Stimulated activated CD4-positive, alpha-beta T cell treated with anti-CD3 and anti-CD28 coated beads, Interleukin-1b, Interleukin-23, amount 100 ng/mL, for 1 hour (primary cell): ENCODE measurements at places on chromosomes 12 and 14.

DNA sequence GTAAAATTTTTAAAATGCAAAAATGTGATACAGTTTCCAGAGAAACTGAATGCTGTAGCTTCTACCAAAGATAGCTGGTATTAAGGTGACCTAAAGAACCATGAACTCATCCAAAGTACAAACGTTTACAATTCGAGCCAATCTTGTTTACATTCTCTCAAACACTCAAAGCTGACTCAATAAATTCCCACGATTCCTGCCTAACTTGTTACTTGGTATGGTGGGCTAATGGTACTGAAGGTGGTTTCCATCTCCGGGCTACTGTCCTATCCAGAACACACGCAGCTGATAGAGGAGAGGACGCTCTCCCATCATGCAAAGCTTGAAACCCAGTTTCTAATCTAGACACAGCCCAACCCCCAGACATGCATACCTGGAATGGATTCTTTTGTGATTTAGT lies 31.5 kb downstream of the RAD9B start:
- no peak for DNase-seq

- DNase-seq = no peak
Measured at GRCh38 chr12:50753232-50753769, 10.6 kb upstream of the ATF1 start.

DNA sequence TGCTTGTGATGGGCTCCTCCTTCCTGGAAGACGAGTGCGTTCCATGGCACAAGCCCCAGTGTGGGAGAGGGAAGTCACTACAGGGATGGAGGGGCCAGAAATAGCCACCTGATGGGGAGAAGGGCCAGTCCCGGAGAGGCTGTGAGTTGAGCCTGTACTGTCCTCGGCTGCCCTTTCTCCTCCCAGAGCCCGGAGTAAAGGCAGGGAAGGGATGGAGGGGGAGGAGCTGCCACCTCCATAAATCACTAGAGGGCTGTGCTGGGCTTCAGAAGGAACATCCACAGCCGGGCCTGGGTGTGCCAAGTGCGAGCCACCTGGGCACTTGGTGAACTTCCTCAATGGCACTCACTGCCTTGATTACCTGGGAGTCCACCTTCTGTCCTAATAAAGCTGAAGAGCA lies 110.1 kb downstream of the RBM19 start:
- DNase-seq = no peak

GRCh38 chr14:99947695-99948094 lies 117.5 kb upstream of the EVL start:
- DNase-seq = no peak

DNA sequence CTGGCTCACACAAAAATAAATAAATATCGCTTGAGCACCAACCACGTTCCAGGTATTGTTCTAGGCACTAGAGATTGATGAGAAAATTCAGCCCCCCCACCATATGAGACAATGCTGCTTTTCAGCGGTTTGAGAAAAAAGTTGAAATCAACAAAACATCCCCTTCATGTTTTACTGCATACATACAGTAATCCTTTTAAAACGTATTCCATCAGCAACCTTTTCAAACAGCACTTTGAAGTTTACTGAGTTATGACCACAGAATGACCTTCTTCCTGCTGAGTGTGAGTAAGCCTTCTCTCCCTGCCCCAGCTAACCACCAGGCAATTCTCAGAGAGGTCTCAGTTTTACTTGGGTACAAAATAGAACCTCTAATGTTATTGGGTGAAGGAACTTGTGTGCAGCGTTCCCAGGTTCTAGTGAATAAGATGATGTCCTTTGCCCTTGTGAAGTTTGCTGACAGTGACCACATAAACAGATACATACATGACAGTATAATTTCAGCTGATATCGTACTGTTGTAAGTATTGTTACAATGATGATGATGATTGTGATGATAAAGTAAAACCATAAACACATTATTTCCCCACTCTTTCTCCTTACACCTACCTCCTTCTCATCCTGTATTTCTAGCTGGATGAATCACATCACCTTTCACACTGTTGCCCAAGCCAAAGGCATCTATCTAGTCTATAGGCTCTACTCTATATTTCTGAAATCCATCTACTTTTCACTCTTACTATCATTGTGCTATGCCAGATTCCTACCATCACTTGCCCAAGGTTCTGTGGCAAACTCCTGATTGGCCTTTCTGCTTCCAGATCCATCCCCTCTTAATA lies 124.4 kb upstream of the KRR1 start:
- no peak for DNase-seq

- no peak for DNase-seq
Measured at GRCh38 chr12:97790281-97790680, 327.7 kb downstream of the RMST start.

GRCh38 chr14:52551205-52551604 lies 1.1 kb downstream of the TXNDC16 start:
- no peak for DNase-seq

GRCh38 chr14:20631880-20632389 lies 9.6 kb downstream of the OR6S1 start:
- DNase-seq = no peak

- no peak for DNase-seq
Measured at GRCh38 chr12:79916826-79917225, 18.1 kb downstream of the PPP1R12A start.

GRCh38 chr14:91119556-91120311 lies 5.9 kb downstream of the DGLUCY start:
- no peak for DNase-seq

DNA sequence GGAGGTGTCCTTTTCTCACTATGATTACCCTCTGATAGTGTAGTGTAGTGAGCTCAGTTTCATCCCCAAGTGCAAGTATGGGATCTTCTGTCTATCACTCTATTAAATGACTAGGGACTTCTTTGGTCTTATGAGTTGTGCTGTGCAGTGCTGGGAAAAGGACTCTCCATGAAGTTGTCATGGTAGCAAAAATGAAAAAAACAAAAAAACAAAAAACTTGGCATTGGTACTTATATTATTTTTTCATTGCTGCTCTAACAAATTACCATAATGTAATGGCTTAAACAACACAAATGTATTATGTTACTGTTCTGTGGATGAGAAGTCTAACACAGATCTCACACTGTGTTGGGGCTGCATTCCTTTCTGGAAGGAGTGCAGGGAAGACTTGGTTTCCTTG lies 393.1 kb upstream of the NOVA1 start:
- no peak for DNase-seq

- DNase-seq = no peak
Measured at GRCh38 chr12:57604454-57604991, at the start of gene DTX3. Gene DTX3, plus strand, starts transcription at chr12:57604824. Its CDS starts 1,694 bp downstream, at chr12:57606518.

GRCh38 chr14:60757567-60758002 lies 23.0 kb downstream of the MNAT1 start:
- no peak for DNase-seq

GRCh38 chr14:65241125-65241752 lies 138.9 kb upstream of the MAX start:
- no peak for DNase-seq

DNA sequence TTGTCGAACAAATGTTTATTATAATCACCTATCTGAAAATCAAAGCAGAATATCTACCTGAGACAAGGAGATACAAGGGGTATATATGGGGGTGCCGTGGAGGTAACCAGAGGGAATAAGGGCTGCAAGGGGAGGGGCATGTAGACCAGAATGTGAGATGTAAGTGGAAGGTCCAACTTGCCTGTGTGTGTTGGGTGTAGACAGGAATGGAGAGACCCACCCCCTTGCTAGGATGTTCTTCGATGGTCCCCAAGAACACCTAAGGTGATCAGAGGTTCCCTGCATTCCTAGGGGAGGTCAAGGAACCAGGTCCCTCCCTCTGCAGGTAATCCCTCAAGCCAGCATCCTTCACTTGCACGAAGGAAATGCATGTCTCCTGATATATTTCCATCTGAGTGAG lies 167.9 kb downstream of the DICER1 start:
- DNase-seq = no peak

DNA sequence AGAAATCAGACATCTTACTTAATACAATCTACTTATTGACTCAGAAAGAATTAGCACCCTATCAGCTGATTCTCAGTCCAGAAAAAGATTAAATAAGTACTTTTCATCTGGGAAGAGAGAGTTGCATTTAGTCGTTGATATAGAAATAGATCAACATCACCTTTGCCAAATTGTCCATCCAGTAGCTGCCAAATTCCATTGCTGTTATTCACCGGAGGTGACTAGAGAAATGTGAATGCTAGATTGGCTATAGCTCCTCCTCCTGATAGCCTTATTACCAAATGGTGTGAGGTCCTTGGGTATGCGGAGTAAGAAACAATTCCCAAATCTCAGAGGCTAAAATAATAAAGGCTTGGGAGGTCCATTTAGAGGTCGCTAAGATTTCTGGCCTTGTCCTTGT lies 723.3 kb upstream of the FLRT2 start:
- DNase-seq = no peak

- no peak for DNase-seq
Measured at GRCh38 chr12:79407671-79408622, 282.8 kb downstream of the PAWR start.

DNA sequence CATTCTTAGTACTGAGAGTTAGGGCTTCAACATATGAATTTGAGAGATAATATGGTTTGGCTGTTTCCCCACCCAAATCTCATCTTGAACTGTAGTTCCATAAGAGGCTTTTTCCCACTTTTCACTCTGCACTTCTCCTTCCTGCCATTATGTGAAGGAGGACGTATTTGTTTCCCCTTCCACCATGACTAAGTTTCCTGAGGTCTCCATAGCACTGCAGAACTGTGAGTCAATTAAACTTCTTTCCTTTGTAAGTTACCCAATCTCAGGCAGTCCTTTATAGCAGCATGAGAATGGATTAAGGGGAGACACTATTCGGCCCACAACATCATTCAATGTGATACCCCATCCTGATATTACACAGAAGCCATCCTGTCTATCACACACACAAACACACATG lies 36.8 kb upstream of the ALG10B start:
- DNase-seq = no peak

GRCh38 chr12:107359382-107359781 lies 266.0 kb upstream of the CRY1 start:
- DNase-seq = no peak

DNA sequence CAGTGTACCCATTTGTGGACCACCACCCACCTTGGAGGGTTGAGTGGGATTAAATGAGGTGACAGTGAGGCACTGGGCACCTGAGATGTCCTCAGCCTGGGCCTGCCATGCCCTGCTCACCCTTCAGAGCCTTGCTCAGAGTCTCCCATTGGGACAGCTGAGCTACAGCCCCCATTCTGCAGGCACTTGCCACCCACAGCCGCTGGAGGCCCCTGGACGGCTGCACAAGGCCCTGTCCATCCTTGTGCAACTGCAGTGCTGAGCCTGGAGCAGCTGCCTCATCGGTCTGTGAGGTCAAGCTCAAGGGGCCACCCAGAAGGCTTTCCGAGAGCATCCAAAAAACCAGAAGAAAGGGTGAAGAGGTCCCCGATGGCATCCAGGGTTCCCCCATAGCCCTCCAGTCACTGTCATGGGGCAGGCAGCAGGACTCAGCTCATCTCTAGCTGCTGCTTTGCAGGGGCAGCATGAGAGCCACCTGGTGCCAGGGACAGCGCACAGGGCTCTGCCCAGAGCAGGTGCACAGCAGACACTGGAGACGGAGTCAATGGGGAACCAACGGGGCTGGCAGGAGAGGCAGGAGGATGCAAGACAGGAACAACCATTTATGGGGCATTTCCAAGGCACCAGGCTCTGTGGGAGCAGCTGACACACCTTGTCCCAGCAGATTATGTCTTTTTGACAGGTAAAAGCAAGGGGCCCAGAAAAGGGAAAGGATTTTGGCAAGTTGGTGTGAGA lies 84.6 kb downstream of the ARL6IP4 start:
- DNase-seq = no peak

GRCh38 chr14:102633906-102634595 lies 41.6 kb downstream of the RCOR1 start:
- no peak for DNase-seq

- DNase-seq = no peak
Measured at GRCh38 chr14:24323341-24323740, 11.5 kb downstream of the ADCY4 start.

DNA sequence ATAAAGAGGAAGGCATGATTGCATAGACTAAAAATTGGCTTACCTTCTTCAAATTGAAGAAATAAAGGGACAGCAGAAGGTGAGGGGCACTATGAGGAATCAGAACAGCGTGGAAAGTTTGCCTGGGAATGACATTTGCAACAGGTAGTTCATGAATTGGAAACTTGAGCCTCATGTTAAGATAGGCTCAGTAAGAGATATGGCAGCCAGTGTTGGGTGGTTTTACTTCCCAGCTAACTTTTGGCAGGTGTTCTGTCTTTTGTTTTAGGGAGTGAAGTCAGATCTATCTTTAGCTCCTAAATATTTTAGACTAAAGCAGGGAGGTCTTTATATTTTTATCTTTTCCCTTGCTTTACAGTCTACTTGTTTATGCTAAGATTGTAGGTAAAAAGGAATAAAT lies 122.4 kb downstream of the ANO6 start:
- no peak for DNase-seq

DNA sequence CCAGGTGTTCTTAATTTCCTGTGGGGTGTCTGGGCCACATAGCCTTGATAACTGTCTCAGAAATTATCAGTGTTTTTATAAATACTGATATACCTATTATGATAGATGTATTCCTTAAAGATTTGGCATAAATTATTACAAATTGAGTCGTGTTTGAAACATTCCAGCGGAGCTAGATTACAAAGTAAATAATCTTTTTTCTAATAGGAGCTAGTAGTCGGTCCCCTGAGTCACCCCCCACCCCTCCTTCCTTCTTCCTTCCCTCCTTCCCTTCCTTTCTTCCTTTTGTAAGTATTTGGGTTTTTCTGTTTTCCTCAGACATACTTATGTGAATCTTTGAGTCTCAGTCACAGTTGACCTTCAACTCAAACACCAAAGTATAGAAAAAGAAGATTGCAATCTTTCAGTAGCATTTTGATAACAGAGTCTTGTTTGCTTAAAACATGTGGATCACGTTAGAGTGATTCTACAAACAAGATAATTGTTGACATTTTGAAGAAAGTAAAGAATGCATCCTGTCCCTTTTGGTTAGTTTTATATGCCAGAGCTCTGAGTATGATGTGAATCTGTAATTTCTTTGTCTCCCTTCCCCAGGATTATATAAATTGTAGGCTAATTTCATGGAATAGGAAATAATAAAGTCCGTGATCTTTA lies 264.0 kb downstream of the FUT8 start:
- no peak for DNase-seq

DNA sequence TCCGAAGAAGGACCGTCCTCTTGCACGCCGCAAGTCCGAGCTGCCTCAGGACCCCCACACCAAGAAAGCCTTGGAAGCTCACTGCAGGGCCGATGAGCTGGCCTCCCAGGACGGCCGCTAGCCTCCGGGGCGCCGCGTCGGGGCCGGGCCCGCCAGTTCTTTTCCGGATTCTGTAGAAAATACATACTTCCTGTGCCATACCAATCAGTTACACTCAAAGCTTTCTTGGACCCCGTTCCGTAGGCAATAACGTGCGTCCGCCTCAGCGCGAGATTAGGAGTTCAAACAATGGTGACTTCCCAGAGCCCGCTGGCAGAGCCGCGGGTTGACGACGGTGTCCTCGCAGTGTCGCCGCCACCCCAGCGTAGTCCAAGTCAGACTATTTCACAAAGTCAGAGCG lies 39.2 kb upstream of the DYNC1H1 start:
- no peak for DNase-seq

DNA sequence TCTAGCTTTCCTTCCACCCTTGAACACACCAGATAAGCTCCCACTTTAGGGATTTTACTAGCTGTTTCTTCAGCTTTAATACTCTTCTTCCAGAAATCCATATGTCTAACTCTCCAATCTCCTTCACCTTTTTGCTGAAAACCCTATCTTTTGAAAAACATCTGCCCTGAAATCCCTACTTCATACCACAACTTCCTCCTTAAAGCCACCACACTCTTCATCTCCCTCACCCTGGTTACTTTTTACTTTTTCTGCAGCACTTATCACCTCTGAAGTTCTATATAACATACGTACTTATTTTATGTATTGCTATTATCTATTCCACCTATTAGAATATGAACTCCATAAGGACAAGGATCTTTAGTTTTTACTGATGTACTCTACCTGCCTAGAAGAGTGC lies 28.6 kb upstream of the PTPRQ start:
- DNase-seq = no peak
